ENCODE measurements at places on chromosomes 6 and 20.

DNA sequence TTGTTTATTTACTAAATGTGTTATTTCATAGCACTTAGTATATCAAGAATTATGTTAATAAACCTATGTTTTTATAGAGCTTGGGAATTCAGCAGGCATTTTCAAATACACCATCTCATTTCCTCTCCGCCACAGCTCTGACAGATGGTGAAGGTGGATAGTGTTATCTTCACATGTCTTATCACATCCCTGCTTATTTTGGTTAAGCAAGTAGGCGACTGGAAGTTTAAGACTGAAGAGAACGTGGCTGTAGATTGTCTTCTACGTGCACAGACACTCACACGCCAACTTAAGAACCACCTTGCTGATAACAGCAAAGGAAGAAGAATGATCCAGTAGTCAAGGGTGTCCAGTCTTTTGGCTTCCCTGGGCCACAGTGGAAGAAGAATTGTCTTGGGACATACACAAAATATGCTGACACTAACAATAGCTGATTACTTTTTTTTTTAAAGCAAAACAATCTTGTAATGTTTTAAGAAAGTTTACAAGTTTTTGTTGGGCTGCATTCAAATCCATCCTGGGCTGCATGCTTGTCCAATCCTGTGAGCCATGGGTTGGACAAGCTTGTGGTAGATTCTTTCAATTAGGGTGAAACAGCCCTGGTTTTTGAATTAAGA is 43.3 kb upstream of the SCGN start:
- DNase-seq: no peak

DNA sequence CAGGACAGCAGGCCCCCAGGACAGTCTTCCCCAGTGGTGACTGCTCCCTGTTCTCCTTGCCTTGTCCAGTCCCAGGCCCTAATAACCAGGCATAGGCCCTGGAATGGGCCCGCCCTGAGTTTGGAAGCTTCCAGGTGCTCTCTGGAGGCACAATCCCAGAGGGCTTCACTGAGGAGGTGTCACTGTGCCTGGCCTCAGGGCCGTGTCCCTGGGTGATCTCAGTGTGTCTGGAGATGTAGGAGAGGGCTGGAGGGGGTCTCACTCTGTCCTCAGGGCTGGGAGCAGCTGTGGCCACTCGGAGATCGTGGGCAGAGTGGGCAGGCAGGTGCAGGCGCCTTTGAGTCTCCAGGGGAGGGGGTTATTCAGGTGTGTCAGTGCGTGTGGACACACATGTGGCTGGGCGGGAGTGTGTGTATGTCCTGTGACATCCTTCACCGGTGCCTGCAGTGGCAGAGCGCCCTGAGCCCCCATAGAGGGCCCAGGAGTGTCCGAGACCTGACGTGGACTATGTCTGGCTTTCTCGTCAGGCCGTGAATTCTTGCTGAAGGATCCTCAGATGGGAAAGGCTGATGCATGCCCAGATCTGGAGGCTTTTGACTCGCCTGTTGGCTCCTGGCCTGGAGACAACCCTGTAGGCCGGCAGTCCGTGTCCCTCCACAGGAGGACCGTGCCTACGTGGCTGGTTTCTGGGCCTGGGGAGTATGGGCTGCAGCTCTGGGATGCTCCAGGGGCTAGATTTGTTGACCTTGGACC is 5.5 kb upstream of the NPBWR2 start:
- no peak for DNase-seq

GRCh38 chr6:136208783-136209182 is 41.3 kb downstream of the MTFR2 start:
- DNase-seq: no peak

GRCh38 chr6:17120019-17120418 is 18.2 kb downstream of the STMND1 start:
- peak; percentile 8 for DNase-seq
